Posterior vena cava (tissue), 2 donors: ENCODE measurements at places on chromosomes 1 and 21.
A peak's percentile ranks its signal among the peaks of the same experiment; 100 is the strongest.

DNA sequence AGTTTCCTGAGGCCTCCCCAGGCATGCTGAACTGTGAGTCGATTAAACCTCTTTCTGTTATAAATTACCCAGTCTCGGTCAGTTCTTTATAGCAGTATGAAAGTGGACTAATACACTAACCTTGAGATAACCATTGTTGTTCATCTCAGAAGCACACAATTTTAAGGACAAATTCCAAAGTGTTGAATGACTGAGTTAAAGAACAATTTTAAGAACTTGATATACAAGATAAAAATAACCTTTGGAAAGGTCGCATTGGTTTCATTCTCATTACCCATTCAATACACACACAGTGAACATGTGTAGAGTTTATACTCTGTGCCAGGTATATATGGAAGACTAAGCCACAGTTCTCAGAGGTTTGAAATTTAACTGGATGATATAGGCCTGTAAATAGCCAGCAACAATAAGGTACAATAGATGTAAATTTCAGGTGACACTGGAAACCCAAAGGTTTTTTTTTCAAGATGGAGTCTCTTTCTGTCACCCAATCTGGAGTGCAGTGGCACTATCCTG, 19.1 kb upstream of the SRSF10 start:
- no peak for DNase-seq

DNA sequence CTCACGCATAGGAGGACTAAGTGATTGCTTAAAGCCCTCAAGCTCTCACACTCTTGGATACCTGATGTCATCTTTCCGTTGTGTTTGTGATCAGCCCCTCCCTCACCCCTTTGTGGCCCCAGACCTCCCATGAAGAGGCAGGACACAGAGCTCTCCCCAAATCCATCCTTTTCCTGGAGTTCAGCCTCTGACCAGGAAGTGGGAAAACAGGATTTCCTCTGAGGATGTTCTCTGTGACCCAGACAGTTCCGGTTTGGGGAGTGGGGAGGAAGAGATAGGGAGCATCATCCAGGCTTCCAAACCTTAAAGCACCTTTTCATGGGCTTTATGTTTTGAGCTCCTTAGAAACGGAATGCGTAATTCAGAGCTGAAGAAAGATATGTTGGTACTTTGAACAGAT, 11.9 kb upstream of the TAL1 start:
- no peak for DNase-seq

- DNase-seq: no peak
Measured at GRCh38 chr1:33424610-33425009, 6.3 kb downstream of the PHC2 start.

DNA sequence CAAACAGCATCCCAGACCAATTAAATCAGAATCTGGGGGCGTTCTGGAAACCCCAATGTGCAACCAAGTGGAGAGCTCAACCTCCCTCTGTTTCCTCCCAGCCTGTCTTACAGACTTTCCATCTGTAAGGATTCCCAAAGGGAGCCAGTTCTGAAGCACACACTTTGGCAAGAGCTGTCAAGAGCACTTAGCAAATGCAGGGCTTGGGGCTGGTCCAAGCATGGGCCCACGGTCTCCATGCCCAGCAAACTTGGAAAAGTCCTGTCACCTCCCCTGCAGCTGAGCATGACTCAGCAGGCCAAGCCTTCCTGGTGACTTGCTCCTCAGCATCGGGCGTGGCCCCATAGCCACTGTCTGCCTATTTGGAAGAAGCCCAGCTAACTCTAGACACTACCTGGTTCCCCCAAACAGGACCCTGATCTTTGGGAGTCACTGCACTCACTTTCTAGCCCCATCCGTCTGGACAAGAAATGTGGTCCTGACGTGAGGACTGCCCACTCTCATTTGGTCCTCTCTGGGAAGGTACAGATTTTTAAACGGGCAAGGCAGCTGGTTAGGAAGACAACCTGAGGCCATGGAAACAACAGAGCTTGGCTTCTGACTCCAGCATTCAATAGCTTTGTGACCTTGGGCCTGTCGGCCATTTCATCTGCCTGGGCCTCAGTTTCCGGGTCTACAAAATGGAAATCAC, 16.9 kb downstream of the SLC2A1 start:
- DNase-seq: peak; percentile 91

DNA sequence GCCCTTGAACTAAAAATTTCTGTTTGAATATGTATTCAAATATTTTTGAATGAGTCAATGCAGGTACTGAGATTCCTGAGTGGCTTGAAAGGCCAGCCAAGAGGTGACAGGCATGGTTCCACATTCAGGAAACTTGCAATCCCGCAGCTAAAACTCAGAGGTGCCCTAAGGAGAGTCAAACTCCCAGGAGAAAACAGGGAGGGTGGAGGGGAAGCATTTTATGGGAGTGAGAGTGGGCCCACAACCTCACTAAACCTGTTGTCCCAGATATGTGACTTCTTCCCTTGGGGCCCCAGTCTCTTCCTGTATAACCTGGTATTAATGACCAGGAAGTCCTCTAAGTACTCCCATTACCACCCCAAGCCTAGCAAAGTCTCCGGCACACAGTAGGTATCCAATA, 189.6 kb downstream of the PLPP3 start:
- DNase-seq: no peak

DNA sequence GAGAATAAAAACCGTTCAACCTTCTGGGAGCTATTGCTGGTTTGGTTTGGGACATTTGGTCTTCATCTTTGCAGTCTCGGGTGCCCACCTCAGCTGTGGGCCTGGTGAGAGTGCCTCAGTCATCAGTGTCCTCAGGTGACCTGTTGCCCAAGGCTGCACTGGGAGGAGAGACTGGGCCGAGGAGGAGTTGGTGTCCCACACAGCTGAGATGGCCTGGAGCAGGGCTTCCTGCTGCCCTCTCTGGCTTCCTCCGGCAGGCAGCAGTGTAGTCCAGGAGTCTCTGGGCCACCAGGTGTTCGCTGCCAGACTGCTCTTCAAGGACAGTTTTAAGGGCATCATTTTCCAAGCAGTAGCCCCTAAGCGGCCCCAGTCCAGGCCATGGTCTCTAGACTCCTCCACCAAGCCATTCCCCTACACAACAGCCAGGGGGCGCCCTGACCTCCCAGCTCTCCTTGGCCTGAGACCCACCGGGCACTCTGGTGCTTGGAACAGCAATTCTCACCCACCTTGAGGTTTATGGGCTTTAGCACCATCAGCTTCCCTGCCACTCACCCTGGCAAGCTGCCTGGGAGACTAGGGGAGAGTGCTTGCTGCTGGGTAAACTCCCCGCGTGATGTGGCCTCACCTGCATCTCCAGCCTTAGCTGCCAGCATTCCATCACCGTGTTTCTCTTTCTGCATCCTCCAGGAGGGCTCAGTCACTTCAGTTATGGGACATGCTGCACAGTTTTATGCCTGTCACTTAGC, 9.1 kb upstream of the SYTL1 start:
- peak; percentile 84 for DNase-seq

GRCh38 chr1:55107101-55107500, 67.8 kb downstream of the PCSK9 start:
- no peak for DNase-seq

DNA sequence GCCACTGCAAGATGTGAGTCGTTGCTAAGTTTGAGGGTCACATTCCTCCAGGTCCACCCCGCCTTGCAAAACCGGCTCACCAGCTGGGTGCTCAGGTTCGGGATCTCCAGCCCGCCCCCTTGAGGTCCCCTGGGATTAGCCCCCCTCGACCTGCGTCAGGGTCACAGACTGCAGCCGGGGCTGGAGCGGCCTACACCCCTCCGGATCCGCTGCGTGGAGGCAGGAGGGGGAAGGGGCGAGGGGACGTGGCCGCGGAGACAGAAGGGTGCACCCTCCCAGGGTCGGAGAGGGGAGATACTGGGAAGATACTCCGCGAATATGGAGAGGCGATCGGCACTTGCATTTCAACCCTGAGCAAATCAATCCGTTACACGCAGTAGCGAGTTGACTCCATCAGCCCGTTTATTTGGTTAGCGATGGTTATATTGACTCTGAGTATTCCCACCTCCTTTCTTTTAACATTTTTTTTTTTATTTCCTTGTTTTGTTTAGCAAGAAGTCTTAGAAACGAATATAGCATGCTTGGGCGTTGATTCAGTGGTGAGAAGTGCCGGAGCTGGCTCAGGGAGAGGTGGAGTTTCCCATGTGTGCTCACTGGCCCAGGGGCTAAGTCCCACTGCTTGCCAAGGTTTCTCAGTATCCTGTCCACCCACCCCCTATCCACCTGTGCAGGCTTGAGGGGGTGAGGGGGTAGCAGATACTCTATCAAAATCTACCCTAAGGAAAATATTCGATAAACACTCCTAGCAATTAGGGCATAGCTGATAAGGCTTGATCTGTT, 997 bp downstream of the IFNAR2 start:
- DNase-seq: peak; percentile 87

DNA sequence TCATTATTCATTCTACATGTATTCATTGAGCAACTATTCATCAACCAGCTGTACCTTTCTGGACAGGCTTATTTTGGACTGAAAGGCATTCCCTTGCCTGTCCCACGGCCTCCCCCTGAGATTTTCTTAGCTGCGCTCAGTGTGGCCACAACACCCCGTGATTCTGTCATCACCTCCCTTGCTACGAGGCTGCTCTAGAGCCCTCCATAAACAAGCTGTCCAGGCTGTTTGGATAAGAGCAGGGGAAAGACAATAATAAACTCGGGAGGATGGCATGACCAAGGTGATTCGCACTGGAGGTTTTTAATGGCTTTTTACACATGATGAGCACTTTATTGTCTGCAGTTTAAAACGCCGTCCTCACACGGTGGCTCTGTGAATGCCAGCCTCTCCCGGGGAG, 139.7 kb downstream of the ROR1 start:
- DNase-seq: no peak

DNA sequence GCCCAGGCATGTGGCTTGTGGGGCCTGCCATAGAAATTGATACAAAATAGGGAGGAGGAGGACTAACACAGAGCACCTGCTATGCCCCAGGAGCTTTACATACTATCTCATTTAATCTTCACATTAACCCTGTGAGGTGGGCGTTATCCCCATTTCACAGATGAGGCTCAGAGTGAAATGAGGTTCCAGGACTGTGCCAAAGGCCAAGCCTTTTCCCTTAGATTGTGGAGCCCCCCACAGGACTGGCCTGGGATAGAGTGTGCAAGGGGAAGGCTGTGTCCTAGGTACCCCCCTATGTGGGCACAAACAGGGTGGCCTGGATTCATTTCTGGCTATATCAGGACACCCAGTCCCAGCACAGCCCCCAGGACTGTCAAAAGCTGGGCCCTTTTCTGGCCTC, 2.2 kb upstream of the DDOST start:
- DNase-seq: no peak

DNA sequence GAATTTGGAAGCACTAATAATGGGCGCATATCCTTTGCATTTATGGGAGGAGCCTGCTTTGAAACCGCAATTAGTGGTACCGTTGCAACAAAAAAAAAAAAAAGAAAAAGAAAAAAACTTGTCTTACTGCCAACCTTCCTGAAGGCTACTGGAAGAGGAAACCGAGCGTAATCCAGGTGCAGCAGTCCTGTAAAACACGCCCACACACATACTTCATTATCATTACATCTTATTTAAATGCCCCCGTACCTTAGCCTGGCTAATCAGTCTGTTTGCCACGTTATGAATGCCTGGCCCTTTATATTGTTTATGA, 686 bp upstream of the ZNF281 start:
- DNase-seq: no peak

GRCh38 chr1:218459878-218460711, 115.0 kb downstream of the TGFB2 start:
- peak; percentile 83 for DNase-seq

DNA sequence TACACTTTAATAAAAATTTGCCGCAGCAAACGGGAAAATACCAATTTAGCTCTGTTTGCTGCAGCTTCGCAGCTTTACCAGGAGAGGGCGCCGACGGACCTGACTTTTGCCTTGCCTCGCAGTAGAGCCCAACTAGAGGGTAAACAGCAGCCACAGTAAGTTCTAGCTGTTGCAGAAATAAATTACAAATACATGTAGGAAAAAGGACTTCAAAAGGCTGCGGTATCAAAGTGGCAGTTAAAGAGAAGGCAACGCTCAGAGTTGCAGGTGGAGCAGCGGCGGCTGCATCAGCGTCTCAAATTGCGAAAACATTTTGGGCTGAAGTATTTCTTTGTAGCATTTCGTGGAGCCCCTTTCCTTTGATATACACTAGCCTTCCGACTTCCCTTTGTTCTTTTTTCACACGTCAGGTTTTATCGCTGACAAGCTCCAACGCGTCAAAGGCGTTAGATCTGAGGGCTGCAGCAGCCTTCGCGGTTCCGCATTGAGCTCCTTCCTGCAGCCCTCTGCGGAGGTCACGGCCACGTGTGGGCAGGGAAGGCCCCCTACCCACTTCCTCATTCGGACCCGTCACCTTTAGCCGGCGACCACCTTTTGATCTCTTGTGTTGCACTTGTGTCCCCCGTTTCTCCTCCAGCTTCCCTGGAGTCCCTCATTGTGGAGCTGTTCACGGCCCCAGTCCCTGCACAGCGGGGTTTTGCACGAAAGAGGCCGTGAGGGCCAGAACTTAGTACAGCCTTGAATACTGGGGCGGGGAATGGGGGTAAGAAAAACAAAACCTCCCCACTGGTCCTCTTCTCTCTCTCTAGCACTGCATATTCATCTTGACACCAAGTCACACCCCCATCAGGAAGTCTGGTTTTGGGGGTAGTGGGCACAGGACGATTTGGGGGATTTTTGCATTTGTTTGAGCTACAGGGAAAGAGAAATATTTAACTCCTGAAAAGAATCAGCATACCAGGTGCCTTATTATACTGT, 72.8 kb downstream of the S1PR1 start:
- DNase-seq: no peak

- no peak for DNase-seq
Measured at GRCh38 chr1:162381941-162382750, 618 bp downstream of the C1orf226 start.

DNA sequence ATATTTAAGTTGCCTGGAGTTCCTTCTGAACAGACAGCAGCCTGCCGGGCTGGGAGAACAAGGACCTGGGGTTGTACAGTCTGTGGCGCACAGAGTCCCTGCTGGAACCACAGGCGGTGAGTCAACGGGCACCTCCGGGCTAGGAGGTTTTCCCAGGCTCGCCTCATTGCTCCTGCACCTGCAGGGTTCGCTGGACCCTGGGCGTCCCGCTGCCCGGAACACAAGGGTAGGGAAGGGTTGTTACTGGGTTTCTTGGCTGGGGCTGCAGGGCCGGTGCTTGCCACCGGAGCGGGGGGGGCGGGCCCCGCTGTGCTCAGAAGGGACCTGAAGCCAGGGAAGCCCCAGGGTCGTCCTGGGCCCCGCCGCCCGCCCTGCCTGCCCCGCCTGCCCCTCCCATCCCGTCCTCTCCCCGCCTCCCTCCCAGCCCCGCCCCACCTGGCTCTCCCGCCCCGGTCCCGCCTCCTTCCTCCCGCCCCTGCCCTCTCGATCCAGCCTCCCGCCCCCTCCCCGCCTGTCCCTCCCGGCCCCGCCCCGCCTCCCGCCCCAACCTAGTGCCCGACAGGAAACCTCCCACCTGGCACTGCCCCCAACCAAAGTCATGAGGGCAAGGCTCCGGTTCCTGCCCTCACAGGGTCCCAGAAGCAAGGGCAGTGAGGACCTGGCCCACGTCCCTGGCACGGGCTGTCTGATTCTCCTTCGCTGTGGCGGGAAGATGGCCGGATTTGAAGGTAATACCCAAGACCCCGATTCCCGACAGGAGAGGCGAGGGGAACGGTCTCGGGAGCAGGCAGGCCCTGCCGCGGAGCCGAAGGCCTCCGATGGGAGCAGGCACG, 6.8 kb downstream of the JMJD4 start:
- DNase-seq: peak; percentile 83
